ENCODE measurements at places on chromosomes 16 and 17.

- DNase-seq, result no peak
These were observed 39.3 kb downstream of the ARHGAP27 start for GRCh38 chr17:45393411-45393810.

DNA sequence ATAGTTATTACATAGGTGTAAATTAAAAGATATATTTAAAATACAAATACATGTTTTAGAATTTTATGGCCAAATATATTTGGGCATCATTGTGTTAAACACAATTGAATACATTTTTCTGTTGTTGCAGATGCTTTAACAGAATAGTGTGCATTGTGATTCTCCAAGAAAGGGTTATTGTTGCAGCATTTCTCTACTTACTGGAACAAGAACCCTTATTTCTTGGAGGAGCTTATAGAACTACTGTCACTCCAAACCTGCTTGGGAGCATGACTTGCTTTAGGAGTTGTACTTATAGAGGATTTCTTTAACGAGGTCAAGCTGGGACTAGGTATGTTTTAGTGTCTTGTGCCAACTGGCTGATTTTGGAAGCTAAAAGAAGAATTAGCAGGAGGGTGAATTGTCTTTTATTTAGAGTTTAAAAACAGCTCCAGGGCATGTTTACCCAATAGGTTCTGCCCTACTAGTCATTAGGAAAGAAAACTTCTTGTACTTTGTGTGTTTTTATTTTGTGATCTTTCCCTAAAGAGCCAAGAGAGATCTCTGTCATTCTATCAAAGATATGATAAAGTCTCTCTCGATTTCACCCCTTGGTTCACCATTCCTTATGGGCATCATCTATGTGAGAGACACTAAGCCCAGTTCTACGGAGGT lies 279.8 kb upstream of the SALL1 start:
- no peak for DNase-seq

GRCh38 chr17:67911059-67911782 lies 85.0 kb downstream of the C17orf58 start:
- DNase-seq, result no peak

DNA sequence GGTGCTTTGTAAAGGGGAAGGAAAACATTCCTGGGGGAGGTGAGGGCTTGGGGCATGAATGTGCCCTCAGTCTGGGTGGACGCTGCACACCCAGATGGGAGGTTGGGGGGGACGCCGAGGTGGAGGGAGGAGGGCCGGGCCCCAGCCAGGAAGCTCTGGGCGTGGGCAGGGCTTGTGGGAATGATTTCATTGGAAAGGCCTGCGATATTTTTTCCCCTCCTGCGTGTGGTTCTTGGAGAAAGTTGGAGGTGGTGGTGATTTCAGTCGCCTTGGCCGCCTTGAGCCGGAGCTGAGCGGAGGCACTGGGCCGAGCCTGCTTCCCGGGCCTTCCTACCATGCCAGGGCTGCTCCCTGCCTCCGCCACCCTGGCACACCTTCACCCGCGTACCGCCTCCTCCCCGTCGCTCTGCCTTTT lies 26.4 kb upstream of the CLEC18A start:
- DNase-seq, result no peak

- DNase-seq, result no peak
These were observed 7.4 kb downstream of the SSTR2 start for GRCh38 chr17:73172252-73172651.

DNA sequence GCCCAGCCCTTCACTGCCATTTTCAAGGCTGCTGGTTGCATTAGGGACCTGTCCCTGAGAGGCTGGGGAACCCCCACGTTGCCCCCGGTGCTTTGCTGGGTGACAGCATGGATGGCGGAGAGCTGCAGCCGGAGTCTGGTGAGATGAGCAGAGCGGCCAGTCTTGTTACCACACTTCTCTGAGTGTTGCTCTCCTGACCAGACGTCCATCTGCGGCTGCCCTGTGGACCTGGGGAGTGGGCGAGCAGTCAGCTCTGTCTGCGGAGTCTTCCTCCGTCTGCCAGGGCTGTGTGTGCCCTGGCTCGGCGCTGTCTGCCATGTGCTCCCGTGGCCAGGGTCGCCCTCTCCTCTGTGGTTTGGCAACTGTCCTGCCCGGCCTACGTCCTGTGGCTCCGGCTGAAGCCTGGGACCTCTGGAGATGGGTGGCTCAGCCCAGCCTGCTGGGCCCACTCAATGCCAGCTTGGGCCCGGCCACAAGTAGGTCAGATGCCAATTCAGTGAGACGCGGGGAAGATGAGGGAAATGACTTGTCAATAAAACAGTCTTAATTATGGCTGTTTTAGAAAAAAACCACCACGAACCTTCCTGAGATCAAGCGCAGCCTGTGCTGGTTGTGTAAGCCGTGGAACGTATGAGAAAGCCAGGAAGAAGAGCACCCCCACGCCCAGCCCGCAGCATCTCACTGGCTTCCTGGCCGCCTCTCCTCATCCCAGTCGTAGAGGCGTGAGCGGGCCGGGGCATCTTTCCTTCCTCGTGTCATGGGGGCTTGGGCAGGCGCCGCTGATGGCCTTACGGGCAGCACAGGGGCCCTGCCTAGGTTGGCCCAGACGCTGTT lies 7.9 kb downstream of the KCTD5 start:
- no peak for DNase-seq

GRCh38 chr16:80208015-80208414 lies 332.8 kb upstream of the DYNLRB2 start:
- no peak for DNase-seq

- no peak for DNase-seq
These were observed 1.1 kb upstream of the WBP2 start for GRCh38 chr17:75856062-75856756.

GRCh38 chr16:89103156-89103555 lies 9.5 kb downstream of the ACSF3 start:
- no peak for DNase-seq

DNA sequence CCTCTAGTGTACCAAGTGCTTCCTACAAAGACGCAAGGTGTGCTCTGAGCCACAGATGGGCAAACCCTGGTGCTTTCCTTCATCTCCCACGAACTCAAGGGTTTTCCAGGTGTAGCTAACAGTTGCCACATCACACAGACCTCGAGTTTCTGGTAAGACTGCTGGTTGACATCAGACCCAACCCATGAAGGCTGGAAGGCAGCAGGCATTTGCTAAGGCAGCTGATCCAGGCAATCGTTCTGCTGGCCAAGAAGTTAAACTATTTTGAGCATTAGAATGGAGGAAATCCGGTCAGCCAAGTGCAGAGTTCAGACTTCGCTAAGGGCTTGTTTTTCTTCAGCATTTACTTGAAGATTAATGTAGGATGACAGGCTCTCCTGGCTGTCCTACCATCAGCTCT lies 11.5 kb downstream of the HAS3 start:
- no peak for DNase-seq

GRCh38 chr17:79081571-79082276 lies 7.1 kb downstream of the ENGASE start:
- no peak for DNase-seq

DNA sequence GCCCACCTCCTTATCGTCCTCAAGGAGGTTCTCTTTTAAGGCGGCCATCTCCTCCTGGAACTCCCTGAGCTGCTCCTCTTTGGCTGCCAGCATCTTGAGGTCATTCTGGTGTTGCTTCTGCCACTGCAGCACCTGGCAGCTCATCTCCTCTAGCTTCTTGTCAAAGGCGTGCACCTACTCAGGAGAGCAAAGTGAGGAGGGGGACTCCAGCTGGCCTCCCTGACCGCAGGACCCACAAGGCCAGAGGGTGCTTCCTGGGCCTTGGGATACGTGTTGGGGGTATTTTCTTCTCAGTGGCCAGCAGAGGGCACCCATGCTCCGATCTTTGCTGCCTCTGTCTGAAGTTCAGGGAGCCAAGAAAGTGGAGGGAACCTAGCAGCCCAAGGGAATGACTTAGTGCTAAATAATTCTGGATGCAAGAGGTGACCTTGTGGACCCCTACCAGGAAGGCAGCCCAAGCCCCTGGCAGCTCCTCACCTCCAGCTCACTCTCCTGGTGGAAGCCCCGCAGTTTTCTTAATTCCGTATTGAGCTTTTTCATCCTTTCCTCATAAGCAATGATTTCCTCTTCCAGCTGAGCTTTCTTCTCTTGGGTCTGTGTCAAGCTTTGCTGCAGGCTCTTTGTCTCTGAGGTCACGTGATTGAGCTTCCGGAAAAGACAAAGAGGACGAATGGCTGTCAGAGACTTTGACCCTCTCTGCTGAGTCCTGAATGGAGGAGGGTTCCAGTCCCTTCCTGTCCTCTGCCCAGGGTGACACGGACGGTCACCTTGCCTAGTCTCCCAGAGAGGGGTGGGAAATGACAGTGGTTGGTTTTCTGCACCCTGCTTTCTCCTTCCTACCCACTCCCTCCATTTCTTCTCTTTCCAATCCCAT lies 31.4 kb downstream of the DHX38 start:
- peak; percentile 36 for DNase-seq

DNA sequence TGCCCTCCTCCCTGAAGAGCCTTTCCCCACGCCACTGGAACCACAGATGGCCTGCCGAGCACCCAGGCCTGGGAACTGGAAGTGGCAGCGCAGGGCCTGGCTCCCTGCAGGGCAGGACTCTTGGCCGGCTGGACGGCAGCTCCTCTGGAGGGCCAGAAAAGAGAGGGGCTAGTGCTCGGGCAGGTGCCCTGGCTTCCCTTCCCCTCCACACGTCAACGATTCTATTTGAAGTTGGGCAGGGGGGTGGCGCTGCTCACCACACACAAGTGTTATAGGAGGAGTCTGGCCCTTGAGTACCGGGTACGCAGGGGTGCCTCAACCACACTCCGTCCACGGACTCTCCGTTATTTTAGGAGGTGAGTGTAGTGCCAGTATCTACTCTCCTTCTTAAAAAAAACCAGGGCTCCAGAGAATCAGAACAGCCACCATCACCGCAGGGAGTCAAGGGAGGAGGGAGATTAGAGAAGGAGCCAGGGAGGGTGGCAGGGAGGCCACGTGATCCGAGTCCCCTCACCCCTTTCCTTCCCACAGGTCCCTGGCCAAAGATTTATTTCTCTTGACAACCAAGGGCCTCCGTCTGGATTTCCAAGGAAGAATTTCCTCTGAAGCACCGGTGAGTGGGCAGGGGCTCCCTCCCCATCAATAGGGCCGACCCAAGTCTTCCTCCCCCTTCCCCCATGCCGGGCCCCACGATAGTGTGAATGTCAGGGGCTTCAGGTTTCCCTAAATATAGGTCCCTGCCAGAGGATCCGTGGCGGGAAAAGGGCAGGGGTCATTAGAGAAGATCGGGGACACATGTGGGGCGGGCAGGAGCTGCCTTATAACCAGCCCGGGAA lies 1.4 kb upstream of the ALDOA start:
- DNase-seq, result peak; percentile 48

DNA sequence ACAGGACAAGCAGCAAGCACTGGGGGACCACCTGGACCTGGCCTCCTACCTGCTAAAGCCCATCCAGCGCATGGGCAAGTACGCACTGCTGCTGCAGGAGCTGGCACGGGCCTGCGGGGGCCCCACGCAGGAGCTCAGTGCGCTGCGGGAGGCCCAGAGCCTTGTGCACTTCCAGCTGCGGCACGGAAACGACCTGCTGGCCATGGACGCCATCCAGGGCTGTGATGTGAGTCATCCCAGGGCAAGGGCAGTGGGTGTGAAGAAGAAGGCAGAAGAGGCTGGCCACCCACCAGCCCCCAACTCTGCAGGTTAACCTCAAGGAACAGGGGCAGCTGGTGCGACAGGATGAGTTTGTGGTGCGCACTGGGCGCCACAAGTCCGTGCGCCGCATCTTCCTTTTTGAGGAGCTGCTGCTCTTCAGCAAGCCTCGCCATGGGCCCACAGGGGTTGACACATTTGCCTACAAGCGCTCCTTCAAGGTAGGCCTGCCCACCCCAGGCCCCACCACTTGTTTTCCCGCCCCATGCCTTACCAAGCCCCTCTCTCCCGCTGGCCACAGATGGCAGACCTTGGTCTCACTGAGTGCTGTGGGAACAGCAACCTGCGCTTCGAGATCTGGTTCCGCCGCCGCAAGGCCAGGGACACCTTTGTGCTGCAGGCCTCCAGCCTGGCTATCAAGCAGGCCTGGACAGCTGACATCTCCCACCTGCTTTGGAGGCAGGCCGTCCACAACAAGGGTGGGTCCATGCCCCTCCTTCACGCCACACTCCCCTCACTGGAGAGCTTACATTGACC lies 7.3 kb downstream of the PLEKHG4 start:
- no peak for DNase-seq
